NCI-H748 treated with DMSO at 0.1 percent for 48 hours (cell line): ENCODE measurements at places on chromosomes 3 and 15.
A peak's percentile ranks its signal among the peaks of the same experiment; 100 is the strongest.

GRCh38 chr3:94001191-94001590, 21.2 kb downstream of the ARL13B start:
- no peak for DNase-seq

DNA sequence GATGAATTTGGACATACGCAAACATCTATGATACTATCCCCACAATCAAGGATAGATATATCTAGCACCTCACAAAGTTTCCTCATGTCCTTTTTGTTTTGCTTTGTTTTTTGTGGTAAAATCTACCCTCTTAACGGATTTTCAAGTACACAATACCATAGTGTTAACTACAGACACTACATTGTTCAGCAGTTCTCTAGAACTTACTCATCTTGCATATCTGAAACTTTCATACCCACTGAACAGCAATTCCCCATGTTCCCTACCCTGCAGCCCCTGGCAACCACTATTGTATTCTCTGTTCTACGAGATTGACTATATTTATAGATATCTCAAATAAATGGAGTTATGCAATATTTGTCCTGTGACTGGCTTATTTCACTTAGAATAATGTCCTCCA, 58.1 kb upstream of the TJP1 start:
- no peak for DNase-seq

GRCh38 chr3:156825795-156826143, 384 bp upstream of the LEKR1 start:
- DNase-seq: no peak

GRCh38 chr3:113204371-113204770, 7.0 kb upstream of the BOC start:
- DNase-seq: no peak

DNA sequence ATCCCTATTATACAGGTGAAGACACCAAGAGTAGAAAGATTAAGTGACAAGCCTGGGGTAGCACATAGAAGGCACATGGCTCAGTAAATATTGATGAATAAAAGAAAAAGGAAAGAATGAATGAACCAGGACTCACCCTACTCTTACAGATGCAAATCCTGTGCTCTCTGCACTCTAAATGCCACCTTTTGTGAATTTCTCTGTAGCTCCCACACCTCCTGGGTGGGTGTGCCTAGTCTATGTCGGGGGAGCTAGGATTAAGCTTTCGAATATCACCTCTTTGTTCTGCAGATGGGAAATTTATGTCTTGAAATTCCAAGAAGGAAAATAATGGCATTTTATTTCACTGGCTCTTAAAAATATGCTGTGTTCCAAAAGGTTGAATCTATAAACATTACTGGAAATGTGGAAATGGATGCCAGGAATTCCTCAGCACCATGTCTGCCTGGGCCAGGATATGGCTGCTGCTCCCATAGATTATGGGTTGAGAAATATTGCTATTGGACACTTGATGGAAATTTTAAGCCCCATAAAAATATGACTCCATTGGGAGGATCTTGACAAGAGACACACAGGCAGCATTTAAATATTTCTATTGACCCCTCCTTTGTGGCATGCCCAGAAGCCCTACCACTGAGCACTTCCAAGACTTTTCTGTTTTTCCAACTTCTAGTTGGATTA, 43.3 kb downstream of the CCNB2 start:
- DNase-seq: no peak

DNA sequence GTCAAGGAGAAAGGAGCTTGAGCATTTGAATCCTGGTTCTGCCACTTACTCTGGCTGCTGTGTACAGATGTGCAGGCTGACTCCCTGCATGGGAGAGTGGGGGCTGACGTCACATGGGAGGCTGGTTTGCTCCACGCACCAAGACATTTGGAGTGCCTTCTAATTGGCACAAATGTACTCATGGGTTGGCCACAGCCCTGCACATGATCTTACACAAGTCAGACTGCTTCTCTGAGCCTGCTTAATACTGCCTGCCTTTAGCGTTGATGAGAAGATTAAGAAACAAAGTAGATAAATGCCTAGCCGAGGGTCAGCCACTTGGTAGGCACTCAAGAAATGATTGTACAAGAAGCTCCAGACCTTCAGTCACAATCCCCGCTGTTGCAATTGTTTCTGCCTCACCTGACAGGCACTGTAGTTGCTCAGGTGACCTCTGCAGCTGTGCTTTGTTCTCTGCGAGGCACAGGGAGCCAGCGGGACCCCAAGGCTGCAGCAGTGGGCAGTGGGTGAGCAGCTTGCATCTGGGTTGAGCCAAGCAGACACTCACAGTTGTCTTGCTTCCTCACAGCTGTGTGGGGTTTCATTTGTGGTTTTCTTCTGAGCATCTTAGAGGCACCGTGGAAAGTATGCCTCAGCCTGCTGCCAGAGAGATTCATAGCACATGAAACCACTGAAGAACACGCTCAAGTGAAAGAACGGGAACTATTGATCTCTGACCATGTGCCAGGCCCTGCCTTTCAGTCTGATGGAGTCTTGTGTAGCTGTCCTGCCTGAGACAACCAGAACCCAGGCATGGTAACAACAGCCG, 33.1 kb downstream of the GRK7 start:
- no peak for DNase-seq

- DNase-seq: peak; percentile 18
Measured at GRCh38 chr3:109382588-109382987, 45.2 kb upstream of the DPPA4 start.

GRCh38 chr3:80244390-80244789, 476.6 kb upstream of the ROBO1 start:
- DNase-seq: no peak

- DNase-seq: no peak
Measured at GRCh38 chr3:9409981-9410854, 12.8 kb downstream of the SETD5 start.
